HFF-Myc (cell line): ENCODE measurements at places on chromosomes 11 and 22.
A peak's percentile ranks its signal among the peaks of the same experiment; 100 is the strongest.

GRCh38 chr11:59523541-59523940, 12.2 kb downstream of the OR4D9 start:
- DNase-seq = no peak

- DNase-seq = no peak
Observed at GRCh38 chr22:49943771-49944398, 16.7 kb upstream of the PIM3 start.

- peak; percentile 45 for DNase-seq
Observed at GRCh38 chr11:66418168-66418985, 2.5 kb upstream of the NPAS4 start.

DNA sequence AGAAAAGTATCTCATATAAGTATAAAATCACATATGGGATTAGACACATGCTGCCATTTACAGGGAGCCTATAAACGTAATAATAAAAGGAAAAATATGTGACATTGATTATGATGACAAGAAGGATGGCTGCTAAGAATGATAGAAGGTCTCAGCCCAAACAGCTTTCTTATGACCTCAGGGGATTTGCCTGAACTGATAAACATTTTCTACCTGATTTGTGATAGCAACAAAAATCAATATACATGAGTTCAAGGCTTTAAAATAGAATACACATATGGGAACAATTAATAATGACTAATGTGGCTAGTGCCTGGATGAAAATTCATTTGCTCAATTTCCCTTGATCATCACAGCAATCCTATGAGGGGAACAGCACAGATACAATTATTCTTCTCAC, 636.8 kb upstream of the CCDC90B start:
- DNase-seq = no peak

- DNase-seq = no peak
Observed at GRCh38 chr22:46684706-46685105, 53.3 kb downstream of the CERK start.

- DNase-seq = peak; percentile 72
Observed at GRCh38 chr11:57424792-57425564, 1.9 kb downstream of the SLC43A3 start.

GRCh38 chr11:17760102-17761029, 25.8 kb downstream of the KCNC1 start:
- peak; percentile 6 for DNase-seq

DNA sequence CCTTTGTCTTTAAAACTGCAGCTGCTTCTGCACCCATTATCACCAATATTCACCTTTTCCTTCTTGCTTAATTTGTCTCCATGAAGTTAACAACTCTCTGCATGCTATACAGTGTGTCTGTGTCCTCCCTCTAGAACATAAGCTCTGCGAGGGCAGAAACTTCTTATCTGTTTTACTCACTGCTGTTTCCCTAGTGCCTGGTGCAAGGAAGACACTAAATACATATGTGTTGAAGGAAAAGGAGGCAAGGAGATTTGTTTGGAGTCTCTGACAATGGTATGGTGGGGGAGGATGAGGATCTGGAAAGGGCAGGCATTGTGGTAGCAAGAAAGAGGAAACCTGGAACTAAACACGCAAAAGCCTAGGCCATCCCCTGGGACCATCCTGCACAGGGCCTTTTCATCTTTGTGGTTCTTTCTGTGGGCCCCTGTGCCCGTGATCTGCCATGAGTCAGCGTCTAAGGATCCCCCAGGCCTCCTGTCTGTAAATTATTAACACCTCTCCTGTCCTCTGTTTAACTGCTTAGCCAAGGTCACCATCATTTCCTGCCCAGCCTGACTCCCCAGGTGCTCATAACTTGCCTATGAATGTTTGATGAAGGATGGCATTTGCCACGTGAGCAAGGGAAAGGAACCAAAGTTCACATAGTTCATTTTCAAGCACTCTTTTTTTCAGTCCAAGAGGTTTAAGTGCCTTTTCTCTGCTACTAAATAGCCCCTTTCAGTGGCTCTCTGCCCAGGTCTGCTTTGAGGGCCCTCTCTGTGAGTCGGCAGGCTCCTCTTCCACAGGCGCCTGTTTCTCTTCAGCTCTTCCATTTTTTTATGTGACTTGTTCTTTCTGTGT, 131.1 kb downstream of the RASSF10 start:
- DNase-seq = peak; percentile 14

DNA sequence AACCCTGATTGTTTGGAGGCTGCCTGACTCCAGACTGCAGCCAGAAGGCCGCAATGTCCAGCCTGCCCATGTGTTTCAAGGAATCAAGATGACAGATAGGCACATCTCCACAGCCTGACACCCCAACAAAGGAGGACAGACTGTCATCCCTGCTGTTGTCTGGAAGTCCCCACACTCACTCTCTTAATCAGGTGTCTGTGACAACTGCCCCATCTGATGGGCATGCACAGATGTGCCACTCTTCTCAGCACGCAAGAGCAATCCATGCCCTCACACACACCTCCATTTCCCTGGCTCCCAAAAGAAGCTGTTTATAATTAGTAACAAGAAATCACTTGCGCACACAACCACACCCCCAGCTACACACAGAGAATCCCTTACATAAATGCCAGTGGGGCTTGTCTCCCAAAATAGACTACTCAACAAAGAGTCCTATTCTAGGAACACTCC, 117.6 kb downstream of the C11orf58 start:
- DNase-seq = no peak

DNA sequence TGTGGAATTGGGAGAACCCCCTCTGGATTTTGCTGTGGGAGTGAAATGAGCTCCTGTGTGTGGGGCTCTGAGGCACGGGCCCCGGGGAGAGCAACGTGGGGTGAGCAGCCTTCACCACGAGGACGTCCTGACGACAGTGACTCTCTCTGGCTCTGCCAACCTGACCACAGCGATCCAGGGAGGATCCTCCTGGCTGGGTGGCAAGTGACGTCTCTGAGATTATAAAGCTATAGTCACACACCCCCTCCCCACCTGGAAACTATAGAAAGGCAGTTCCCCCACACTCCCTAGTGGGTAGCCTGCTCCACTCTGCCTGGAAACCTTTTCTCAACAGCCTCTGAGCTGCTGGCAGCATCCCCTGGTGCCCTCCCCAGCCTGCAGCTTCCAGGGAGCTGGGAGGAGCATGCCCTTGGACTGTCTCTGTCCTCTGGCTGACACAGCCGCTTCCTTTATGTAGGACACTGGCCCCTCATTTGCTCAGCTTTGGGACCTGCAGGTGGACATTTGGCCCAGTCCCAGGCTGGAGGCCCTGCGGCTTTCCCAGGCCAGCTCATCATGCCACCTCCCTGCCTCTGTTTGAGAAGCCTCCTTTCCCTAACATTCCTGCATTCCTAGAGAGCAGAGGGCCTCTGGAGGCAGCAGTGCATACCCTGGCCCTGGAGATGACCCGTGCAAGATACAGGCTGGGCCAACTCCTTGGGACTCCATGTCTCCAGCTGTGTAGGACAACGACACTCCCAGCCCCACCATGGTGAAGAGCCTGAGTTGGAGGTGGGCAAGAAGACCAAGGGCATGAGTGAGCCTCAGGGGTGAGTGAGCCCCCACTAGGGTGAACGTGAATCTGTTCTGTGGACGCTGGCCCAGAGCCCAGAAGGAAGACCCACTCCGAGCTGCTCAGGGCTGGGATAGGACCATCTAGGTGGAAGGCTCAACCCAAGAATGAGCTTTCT, 314.0 kb downstream of the NTM start:
- no peak for DNase-seq

- DNase-seq = no peak
Observed at GRCh38 chr11:89490981-89491690, at the start of gene NOX4. NOX4 (minus strand) TSS chr11:89491375; CDS start chr11:89491246, 129 bp downstream.

- DNase-seq = no peak
Observed at GRCh38 chr11:45885274-45885920, at the start of gene MAPK8IP1. MAPK8IP1 (plus strand) TSS chr11:45885651; CDS start chr11:45885821, 170 bp downstream.

DNA sequence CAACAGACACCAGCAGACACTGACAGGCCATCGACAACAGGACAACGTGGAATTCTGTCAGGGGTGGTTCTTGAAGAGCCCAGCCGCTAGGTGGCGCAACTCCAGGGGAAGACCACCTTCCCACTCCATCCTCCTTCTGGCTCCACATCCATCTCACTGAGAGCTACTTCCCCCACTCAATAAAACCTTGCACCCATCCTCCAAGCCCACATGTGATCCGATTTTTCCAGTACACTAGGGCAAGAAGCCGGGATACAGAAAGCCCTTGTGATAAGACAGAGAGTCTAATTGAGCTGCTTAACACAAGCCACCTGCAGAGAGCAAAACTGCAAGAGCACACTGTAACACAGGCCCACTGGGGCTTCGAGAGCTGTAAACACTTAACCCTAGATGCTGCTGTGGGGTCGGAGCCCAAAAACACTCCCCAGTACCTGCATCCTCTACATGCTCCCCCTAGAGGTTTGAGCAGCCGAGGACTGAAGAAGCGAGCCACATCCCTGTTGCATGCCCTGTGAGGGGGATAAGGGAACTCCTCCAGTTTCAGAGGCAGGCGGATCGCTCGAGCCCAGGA, 11.5 kb upstream of the RAB39A start:
- peak; percentile 9 for DNase-seq

- DNase-seq = no peak
Observed at GRCh38 chr11:46332093-46332567, 15.1 kb upstream of the DGKZ start.

DNA sequence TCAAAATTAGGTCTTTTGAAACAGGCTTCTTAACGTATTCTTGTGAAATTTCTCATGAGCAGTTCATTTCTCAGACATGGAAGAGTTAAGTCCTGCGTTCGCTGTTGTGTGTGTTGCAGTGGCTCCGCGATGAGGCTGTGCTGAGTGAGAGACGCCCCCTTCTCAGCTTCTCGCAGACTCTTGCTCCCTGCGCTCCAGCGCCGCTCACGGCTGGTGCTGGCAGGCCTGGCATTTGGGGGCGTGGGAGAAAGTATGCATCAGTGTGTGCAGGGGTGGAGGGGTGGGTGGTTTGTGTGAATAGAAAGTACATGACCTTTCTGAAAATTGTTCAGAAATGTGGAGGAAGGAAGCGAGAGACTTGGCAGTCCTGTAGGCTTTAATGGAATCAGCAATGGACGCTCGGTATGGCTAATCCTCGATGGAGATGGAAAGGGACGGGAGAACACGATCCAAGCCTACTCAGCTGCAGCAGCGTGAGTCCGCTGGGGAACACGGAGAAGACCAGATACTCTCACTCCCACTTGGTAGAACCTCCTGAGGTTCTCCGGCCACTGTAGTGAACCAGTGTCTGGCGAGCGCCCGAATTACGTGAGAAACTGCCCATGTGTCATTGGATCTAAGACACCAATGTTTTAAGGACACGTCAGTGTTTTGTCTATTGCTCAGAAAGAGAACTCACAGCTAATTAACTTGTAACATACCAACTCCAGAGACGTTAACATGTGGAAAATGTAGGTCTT, 5.9 kb downstream of the TAB1 start:
- no peak for DNase-seq

GRCh38 chr11:106031202-106031810, 9.3 kb upstream of the MSANTD4 start:
- no peak for DNase-seq

- DNase-seq = no peak
Observed at GRCh38 chr11:71373791-71374454, 74.3 kb downstream of the DHCR7 start.

GRCh38 chr11:8886322-8886721, 24.7 kb upstream of the AKIP1 start:
- DNase-seq = no peak

DNA sequence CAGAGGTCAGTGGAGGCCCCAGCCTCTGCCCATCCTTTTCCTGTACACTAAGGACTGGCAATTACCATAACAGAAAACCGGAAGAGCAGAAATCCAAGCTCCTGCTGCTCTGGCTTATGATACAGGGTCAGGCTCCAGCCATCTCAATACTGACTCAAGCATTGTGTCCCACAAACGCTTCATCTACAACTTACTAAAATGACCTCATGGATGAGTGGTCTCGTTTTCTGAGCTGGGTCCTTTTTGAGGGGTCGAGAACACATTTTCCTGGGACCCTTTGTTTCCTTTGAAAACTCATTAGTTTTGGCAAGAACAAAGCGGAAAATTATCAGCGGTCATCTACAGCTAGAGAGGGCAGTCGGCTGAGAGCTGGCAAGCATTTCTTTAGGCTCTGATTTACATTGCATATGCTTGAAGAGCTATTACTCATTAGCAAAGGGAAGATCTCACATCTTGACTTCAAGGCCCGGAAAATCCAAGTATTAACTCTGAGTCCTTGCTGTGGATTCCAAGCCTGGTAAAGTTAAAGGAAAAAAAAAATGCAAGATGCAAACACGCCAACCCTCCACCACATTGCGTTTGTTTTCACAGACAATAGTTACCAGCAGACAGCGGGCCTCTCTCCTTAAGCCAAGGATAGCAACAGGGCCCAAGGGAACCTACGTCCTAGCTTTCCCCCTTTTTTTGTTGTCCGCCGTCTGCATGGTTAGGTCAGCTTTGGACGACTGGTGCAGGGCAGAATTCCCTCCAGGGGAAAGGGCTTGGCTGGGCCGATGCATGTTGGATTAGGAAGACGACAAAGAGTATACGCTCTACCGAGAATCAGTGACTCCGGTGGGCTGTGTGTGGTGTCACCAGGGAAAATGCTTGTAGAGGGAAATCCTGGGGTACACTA, 1.8 kb downstream of the TESMIN start:
- no peak for DNase-seq

- DNase-seq = no peak
Observed at GRCh38 chr22:30287648-30288418, 1.5 kb downstream of the CASTOR1 start.

DNA sequence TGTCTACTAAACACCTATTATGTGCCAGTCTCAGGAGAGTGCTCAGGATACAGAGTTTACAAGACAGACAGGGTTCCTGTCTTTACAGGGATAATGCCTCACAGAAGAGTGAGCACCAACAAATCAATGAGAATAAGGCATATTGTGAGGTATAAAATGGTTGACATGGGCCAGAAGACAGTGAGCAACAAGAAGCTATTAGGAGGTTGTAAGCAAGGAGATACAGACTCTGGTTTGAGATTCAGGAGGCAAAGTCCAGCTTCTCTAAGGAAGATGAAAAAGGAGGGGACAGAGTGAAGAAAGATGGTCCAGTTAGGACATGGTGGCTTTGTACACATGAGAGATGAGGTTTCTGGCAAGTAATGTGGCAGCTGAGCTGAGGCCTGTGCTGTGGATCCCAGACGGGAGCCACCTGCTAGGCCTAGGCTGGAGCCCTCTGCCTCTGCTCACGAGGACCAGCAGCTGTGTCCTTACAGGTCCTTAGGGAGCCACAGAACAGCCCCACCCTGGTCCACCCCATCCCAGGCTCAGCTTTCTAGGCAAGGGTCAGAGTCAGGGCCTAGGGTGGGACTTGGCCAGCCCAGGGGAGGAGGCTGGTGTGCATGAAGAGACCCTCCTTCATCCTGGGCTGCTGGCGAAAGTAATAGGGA, 110.5 kb downstream of the ZNF280B start:
- DNase-seq = no peak

GRCh38 chr11:35722641-35723040, 60.1 kb downstream of the TRIM44 start:
- DNase-seq = no peak

- no peak for DNase-seq
Observed at GRCh38 chr11:122715548-122716440, 60.3 kb downstream of the UBASH3B start.
